ENCODE measurements at places on chromosomes 16 and 17.

DNA sequence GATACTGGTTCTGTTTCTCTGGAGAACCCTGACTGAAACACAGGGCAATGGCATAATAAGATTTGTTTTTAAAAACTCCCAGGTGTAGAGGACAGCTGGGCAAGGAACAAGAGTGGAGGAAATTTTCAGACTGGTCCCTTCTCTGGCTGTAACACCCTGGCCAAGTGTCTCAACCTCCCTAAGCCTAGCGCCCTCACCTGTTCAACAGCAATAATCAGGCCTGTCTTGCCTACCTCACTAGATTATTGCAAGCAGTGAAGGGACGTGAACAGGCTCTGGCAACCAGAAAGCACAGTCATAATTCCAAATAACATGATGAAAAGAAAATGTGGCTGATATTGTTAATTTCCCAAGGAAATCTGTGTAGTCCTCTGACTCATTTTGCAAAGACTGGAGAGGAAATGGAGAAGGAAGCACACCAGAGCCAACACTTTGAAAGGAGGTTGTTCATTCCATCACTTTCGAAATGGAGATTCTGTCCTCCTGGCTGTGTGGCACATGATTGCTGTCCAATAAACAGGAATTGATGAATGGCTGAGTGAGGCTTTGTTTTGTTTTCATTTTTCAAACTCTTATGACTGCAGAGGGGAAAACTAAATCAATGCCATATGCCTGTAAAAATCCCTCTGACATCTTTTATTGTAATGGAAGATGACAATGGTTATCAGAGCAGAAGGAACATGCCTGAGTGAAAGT lies 87.5 kb upstream of the HLF start:
- peak; percentile 4 for DNase-seq

DNA sequence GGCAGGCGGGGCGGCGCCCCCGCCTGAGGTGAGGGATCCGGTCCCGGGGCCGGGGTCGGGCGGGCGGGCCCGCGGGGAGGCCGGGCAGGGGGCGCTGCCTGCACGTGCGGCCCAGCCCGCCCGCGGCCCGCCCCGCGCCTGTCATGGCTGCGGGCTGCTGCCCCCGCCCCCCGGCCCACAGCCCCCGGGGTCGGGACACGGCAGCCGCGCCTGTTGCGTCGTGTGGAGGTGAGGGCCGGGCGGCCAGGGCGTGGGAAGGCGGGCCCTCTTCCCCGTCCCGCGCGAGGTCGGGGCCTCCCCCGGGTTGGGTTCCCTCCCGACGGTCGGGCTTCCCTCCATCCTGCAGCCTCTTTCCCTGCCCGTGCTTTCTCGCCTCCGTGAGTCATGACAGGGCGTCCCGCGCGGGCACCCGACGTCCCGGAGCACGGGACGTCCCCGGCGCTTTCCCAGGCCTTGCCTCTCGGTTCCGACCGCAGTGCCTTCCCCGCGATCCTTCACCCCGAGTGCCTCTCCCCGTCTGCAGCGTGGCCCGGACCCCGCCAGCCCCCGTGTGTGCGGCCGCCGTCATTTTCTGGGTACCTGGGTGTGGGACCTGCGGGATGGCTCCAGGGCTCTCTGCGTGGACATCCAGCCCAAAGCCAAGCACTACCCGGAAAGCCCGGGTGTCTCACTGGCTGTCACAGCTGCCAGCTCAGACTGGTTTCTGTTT lies 76.7 kb downstream of the CHD9 start:
- DNase-seq = peak; percentile 63

DNA sequence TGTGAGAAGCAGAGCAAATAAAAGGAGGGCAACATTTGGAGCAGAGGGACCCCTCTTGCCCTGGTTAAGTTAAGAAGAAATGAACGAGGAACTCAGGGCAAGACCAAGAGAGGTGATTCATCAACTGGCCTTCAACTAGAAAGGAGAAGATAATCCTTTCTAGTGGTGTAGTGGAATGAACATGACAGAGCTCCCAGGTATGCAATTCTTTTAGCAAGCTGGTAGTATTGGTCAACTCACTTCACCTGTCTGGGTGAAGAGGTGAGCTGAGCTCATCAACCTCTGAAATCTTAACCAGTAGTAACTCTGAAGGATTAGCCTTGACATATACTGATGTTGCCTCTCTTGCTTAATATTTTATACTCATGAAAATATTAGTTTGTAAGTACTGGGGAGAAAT lies 1024.7 kb upstream of the GOT2 start:
- DNase-seq = no peak

DNA sequence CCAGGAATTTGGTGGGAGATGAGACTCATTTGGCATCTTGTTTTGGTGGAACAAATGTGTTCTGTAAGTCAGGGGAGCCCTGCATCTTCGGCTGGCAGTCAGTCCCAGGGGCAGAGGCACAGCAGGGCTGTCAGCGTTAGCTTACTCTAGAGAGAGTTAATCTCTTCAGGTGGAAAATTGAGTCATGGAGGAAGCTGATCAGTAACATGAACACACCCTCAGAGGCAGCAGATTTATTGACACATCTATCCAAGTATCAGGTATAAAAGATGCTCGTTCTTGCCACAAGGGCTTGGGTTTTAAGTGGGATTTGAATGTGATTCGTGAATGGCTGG lies 55.2 kb downstream of the EPN2 start:
- DNase-seq = no peak

GRCh38 chr17:27458524-27458908 lies 2.3 kb downstream of the KSR1 start:
- DNase-seq = no peak

- DNase-seq = peak; percentile 31
Observed at GRCh38 chr16:67822511-67822910, 15.8 kb downstream of the TSNAXIP1 start.

DNA sequence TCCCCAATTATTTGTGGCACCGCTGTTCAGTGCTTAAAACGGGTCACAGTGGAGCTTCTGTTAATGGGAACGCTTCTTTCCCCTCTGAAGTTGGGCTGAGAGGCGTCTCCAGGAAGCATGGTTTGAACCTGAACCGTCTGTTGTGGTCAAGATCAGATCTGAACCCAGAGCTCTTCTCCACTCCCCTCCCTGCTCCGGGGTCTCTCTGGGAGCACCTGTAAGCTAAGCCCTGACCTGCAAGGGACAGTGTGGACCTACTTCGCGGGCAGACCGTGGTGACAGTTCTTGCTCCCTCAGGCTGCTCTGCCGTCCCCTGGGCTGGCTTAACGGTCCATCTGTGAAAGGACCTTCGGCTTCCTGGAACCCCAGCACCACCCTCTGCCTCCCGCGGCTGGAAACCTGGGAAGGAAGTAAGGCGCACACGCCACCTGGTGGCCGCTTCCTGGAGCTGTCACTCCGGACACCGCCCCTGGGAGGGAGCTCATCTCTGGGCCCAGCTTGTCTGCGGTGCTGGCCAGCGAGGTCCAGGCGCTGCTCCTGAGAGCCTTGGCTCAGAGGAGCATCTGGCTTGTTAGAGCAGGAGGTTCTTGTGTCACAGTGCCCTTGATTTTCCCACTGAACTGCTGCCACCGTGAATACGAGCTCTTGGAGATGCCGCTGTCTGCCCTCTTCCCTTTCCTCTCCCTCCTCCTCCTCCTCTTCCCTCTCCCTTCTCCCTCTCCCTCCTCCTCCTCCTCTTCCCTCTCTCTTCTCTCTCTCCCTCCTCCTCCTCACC lies 518.5 kb upstream of the EEF2KMT start:
- DNase-seq = peak; percentile 21

- no peak for DNase-seq
Observed at GRCh38 chr16:15052747-15053476, 3.0 kb downstream of the NTAN1 start.

DNA sequence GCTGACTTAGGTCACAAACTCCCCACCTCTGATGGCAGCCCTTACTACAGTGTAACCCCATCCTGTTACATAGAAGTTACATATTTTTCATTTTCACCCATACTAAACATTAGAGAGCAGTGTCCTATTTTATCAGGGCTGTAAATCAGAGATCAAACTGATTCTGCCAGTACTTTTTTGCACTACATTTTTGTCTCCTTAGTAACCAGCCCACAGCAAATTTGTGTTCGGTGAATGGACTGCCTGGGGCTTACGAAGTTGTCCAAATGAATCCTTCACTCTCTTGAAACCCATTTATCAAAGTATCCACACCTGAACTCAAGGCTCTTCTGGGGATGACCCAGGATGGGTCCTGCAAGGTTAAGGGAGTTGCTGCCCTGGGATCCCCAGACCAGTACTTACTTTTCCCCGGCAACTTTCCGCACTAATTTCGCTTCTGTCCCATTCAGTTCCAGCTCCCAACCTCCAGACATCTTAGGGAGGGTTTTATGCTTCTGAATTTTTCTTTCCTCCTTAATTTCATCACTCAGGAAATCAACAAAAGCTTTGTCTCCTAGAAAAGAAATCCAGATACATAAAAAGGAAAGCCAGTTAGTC lies 1.1 kb downstream of the C1QBP start:
- peak; percentile 32 for DNase-seq

DNA sequence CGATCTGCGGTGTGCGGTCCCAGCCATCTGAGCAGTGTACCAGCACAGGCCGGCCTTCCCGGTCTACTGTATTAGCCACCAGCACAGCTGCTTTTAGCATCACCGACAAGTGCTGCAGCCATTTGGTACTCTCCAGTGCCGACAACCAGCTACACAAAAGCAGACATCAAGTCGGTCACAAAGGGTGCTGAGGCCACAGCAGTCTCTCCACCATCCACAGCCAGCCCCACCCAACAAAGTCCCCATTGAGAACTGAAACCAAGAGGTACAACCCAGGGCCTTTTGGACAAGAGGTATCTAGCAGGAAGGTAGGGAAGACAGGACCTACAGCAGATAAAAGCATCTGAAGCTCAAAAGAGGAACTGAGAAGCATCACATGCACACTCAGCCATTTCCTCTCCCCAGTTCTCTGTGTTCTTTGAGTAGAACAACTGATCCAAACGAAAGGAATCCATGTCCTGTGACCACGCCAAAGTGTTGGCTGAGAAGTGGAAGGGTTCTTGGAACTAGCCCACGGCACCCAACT lies 9.5 kb downstream of the MTMR4 start:
- DNase-seq = no peak
